ENCODE measurements at places on chromosomes 3 and 15. TPM values are rescaled to one million over a fixed set of nuclear protein-coding genes. Genes with fewer than 3 reads are reported as not detected.

- peak; percentile 21 for DNase-seq
These were observed 164.5 kb upstream of the TLE3 start for GRCh38 chr15:70262171-70262570.

The SLC6A20 gene
- total RNA-seq, result 0.10 TPM

GRCh38 chr3:76554707-76555106 is 485.2 kb upstream of the ROBO2 start:
- DNase-seq, result no peak

- DNase-seq, result no peak
These were observed 204.1 kb downstream of the SSR3 start for GRCh38 chr3:156350781-156351180.

The KCNMB2 gene
- not detected for total RNA-seq

Data from H7 (cell line).